AG10803 (cell line): ENCODE measurements at places on chromosomes 2 and 18.

DNA sequence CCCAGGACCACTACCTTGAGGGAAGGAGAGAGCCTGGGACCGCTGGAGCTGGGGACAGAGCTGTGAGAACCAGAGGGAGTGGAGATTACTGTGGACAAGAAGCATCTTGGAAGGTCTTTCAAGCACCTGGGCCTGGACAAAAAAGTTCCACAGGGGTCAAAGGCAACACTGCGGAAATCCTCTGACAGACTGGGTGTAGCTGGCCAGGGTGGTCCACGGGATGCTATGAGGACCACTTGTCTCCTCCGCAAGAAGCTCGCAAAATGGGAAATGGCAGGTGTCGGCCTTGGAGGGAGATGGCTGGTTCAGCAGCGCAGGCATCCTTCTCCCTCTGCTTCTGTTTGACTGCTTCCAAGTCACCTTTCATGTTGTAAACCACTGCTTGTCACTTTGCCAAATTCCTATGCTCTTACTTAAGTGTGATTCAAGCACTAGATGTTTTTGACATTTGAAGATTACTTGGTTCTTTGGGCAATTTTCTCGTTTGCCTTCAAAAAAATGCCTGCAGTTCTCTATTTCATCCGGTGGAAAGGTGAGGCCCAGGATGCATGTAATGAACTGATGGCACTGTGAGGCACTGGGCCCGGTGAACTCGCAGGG, 27.7 kb downstream of the KLHL29 start:
- peak; percentile 79 for DNase-seq

DNA sequence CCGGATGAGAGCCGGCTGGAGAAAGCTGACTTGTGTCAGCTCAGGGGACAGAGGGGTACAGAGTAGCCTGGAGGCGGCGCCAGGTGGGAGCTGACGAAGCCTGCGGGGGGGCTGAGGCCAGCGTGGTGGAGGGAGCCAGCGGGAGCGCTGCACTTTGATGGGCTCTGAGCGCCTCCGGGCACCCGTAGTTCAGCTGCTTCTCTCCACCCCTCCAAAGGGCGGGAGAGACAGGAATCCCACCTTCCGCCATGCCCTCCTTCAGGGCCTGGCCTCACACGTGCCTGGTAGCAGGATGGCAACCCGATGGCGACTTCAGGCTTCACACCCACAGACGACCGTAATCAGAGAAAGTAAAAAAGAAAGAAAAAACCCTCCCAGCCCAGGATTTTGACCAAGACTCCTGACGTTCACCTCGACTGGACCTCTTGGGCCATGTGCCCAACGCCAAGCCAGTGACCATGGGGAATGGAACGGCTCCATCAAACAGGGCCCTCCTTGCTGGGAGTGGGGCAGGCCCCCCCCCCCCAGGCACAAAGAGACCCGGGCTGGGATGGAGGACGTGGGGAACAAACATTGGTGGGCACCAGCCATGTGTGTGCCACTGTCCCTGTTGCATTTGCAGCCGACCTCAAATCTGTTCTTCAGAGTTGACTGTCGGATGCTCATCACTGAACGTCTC, 60.7 kb upstream of the ASAP2 start:
- no peak for DNase-seq

DNA sequence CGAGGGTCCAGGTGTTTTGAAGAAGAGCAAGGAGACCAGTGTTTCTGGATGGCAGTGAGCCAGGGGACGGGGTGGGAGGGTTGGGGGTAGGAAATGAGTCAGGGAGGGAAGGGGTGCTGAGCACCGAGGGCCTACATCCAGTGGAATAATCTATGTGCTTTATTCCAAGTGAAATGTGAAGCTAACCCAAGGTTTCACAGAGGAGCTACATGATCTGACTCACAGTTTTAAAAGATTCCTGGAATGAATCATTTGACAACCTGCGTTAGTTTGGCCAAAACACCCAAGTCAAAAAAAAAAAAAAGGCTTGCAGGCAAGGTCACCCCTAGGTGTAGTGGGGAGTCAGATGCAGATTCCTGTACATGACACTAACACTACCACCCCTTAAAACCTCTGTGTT, 419.7 kb upstream of the MEX3C start:
- DNase-seq, result no peak

GRCh38 chr2:32360416-32360815, 3.6 kb downstream of the BIRC6 start:
- peak; percentile 72 for DNase-seq

- DNase-seq, result no peak
Measured at GRCh38 chr2:198327526-198327925, 523.1 kb downstream of the PLCL1 start.

- DNase-seq, result no peak
Measured at GRCh38 chr2:222869252-222869560, 8.4 kb downstream of the ACSL3 start.

DNA sequence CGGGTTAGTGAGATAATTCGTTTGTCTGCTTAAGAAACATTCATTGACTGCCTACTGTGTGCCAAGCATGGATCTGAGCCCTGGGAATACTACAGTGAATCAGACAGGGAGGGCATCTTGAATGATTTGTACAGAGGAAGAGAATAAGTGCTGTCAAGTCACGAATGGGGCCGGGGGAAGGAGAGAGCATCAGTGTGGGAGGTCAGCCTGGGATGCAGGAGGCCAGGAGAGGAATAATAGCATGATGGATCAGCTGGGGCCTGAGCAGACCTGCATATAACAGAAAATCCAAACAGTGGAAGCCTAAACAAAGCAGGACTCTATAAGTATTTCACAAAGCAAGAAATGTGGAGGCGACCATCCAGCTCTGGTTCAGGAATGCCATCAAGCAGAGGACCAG, 55.4 kb upstream of the PAX8 start:
- DNase-seq, result no peak
